DMS79 treated with DMSO at 0.1 percent for 48 hours (cell line): ENCODE measurements at places on chromosomes 16 and 17.

- DNase-seq = no peak
Observed at GRCh38 chr16:89720551-89720812, 216 bp downstream of the VPS9D1 start.

DNA sequence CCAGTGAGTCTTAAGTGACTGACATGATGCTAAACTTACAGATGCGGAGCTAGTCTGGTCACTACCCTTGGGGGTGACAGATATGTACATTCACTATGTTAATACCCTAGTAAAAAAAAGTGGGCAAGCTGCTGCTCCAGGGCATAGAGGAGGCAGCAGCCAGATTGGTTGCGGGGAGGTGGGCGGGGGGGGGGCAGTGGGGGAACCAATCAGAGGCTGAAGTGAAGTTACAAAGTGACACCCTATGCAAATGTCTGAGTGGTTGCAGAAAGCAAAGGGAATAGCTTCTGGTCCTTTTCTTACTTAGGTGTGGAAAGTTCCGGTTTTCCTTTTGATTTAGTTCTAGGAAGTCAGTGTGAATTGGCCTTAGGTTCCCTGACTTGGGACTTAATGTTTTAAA is 12.1 kb downstream of the NDEL1 start:
- DNase-seq = no peak

DNA sequence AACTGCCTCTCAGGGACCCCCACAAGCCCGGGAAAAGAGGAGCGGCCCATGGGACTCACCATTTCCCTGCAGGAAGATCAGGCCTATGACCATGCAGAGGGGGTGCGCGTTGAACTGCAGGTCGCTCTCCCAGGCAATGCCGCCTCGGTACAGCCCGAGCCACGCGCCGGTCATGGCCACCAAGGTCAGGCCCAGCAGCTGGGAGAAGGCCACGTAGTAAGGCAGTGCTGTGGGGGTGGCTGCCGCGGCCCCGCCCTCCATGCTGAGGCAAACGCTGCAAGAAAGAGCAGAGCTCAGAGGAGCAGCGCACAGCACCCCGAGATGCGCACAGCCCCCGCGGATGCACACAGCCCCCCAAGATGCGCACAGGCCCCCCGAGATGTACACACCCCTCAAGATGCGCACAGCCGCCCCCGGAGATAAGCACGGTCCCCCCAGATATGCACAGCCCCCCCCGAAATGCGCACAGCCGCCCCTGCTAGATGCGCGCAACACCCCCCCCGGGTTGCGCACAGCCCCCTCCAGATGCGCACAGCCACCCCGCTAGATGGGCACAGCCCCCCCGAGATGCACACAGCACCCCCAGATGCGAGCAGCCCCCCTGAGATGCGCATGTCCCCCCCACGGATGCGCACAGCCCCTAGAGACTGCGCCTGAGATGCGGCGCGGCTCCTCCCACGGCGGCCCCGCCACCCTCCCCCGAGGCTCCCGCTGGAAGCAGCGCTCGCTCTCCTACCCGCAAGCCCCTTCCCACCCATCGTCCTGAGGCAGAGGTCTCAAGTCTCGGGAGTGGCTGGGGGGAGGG is 8.6 kb downstream of the CYB561 start:
- DNase-seq = no peak

- no peak for DNase-seq
Observed at GRCh38 chr16:61969077-61969382, 67.2 kb downstream of the CDH8 start.

- DNase-seq = no peak
Observed at GRCh38 chr16:79599256-79599836, 1.2 kb downstream of the MAF start.

GRCh38 chr17:29003289-29003688 is 2.5 kb downstream of the SEZ6 start:
- DNase-seq = no peak

GRCh38 chr16:1377406-1378010 is 25.8 kb downstream of the GNPTG start:
- no peak for DNase-seq
